ENCODE measurements at places on chromosomes 6 and 20. TPM values are rescaled to one million over a fixed set of nuclear protein-coding genes. Genes with fewer than 3 reads are reported as not detected.

DNA sequence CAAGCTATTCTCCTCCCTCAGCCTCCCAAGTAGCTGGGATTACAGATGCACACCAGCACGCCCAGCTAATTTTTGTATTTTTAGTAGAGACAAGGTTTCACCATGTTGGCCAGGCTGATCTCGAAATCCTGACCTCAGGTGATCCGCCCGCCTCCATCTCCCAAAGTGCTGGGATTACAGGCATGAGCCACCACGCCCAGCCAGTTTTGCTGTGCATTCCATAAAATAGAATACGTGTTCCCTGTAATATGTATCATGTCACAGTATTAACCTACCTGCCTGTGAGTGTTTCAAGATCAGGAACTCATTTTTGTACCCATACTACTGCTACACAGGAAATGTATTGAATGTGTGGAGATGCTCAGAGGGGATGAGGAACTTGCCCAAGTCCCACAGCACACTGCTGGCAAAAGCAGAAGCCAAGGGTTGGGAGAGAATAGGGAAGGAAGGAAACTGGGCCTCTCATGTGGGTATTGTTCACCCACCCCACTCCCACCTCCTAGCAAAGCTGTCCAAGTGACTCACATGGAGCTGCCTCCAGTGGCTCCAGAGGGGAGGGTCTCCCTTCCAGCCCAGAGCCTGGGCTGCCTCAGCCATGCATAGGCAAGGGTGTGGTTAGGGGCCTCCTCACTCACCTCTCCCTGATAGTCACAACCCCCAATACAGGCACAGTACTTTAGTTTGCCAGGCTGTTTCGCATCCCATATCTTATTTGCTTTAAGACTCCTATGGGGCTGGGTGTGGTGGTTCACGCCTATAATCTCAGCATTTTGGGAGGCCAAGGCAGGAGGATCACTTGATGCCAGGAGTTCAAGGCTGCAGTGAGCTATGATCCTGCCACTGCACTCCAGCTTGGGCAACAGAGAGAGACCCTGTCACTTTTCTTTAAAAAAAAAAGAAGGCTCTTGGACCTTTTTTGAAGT is 9.4 kb downstream of the HM13 start:
- DNase-seq: no peak

DNA sequence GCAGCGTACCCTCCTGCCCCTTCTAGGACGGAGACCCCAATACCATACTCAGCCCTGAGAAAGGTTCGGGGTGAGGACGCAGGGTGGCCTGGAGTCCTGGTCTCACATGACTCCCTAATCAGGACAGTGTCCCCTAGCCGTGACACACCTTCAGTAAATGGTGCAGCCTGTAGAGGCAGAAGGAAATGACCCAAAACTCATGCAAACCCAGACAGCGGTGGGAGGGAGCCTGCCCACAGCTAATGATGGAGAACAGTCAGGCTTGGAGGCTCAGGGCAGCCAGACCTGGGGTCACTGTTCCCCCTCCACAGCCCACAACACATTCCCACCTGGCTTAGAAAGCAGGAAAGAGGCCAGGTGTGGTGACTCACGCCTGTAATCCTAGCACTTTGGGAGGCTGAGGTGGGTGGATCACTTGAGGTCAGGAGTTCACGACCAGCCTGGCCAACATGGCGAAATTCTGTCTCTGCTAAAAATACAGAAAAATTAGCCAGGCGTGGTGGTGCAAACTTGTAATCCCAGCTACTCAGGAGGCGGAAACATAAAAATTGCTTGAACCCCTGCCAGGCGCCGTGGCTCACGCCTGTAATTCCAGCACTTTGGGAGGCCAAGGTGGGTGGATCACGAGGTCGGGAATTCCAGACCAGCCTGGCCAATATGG is 8.8 kb upstream of the HMGA1 start:
- no peak for DNase-seq

The ETV7 gene
- not detected for total RNA-seq

The OR12D3 gene
- not detected for total RNA-seq

The LSM14B gene
- total RNA-seq: 54.4 TPM
